ENCODE measurements at places on chromosomes 11 and 22.

DNA sequence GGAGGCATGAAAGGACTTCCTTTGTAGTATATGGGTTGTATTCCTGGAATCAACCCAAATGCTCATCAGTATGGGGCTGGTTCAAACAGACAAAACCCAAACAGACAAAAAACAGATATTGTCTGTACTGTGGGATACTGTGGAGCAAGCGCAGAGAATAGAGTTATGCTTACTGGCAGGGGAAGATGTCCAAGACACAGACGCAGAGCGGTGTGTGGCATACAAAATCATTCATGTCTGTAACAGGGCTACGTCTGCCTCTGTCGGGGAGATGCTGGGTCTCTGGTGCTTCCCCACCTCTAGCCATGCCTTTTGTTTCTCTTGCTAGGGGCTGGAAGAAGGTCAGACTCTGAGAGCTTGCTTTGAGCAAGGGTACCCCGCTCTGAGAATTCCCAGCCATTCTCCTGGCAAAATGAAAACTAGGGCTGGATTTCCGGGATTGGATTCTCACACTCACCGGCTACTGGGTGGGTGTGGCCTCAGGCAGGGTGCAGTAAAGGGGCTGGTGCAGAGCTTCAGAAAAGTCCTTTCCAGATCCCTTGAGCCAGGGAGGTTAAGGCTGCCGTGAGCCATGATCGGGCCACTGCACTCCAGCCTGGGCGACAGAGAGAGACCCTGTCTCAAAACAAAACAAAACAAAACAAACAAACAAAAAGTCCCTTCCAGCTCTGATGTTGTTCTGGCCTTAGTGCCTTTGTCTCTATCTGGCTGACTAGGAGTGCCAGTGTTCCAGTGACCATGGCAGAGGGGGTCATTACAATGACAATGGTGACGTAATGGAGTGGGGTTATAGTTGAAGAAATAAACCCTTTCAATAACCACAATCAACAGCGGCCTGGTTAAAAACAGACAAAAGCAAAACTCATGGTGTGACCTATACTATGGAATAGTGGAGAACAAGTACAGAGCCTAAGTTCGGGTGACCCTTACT lies 2.9 kb upstream of the ABCC8 start:
- DNase-seq, result no peak

DNA sequence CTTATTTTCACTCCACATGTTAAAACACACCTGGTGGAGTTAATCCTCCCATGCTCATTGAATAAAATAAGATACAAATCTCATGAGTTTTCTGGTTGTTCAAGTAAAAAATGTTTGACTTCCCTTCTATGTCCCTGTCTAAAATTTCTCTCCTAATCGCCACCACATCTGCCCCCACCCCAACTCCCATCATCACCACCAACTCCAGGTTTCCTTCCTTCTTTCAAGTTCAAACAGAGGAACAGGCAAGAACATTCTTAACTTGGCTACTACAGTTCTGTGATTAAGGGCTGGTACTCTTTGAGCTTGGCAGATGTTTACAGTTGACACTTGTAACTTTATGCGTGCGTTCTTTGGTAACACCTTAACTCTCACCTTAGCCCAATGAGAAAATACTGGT lies 9.1 kb upstream of the PSMA1 start:
- DNase-seq, result no peak

GRCh38 chr22:46281866-46282678 lies 14.3 kb downstream of the TTC38 start:
- DNase-seq, result no peak

- DNase-seq, result no peak
Measured at GRCh38 chr11:67273260-67273990, 7.2 kb downstream of the GRK2 start.

DNA sequence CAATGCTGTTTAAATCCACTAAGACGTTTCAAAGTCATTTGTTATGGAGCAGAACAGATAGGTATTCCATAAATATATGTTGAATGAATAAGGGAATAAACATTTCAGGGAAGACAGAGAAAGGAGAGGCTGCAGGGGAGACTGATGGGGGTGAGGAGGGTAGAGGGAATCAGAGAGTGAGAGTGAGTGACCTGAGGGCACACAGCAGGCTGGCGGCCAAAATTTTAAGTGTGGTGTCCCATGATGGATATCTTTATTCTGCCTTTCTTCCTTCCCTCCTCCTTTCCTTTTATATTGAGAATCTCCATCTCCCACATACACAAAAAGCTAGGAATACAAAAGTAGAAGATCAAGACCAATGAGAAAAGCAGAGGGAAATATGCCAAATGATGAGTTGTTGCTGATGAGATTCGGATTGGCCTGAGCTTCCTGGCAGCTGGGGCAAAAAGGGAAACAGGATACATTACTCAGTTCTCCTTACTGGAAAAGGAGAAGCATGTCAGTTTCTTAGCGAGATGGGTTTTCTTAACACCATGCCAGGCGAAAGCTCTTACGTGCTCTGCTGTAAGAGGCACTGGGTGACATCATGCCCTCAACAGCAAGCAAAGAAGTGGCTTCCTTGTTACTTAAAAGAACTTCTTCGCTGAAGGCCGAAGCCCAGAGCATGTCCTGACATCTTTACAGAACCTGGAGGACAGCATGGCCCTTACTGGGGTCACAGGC lies 11.2 kb upstream of the CYTH4 start:
- no peak for DNase-seq

Measured in RKO (cell line).